NCI-H187 (cell line): ENCODE measurements at places on chromosomes 6 and 20.

DNA sequence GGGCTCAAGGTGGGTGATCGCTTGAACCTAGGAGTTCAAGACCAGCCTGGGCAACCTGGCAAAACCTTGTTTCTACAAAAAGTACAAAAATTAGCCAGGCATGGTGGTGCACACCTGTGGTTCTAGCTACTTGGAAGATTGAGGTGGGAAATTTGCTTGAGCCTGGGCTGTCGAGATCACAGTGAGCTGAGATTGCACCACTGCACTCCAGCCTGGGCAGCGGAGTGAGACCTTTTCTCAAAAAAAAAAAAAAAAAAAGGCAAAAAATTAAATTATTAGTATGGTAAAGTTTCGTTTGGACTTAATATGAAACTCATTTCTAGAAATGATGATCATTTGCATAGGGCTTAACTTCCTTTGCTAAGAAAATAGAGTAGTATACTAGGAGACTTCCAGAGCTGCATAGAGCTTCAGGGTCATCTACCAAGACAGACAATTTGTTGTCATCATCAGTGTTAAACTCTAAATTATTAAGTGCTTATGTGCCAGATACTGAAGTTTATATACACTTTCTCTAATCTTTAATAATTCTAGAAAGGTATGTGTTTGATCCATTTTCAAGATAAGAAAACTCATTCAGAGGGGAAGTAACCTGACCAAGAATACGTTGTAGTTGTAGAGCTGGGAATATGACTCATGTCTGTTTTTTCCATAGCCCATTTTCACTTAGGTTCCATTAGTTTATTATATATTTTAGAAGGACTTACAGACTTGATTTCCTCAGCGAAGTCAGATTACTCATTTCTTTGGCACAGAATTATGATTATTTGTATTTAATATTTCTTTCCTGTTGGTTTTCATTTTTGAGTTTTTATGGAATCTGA is 84.5 kb downstream of the SLC16A10 start:
- no peak for DNase-seq

- DNase-seq: no peak
Observed at GRCh38 chr6:143877584-143878271, 13.5 kb downstream of the ZC2HC1B start.

GRCh38 chr6:133965817-133966360 is 12.9 kb downstream of the TBPL1 start:
- no peak for DNase-seq

DNA sequence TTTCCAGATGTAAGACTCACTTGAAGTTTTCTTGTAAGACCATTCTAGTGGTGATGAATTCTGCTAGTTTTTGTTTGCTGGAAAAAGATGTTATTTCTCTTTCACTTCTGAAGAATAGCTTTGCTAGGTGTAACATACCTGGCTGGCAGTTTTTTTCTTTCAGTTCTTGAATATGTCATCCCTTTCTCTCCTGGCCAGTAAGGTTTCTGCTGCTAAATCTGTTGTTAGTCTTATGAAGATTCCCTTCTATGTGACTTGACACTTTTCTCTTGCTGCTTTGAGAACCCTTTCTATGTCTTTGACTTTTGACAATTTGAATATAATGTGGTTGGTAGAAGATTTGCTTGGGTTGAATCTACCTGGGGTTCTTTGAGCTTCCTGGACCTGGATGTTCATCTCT is 314.7 kb upstream of the NOX3 start:
- no peak for DNase-seq

DNA sequence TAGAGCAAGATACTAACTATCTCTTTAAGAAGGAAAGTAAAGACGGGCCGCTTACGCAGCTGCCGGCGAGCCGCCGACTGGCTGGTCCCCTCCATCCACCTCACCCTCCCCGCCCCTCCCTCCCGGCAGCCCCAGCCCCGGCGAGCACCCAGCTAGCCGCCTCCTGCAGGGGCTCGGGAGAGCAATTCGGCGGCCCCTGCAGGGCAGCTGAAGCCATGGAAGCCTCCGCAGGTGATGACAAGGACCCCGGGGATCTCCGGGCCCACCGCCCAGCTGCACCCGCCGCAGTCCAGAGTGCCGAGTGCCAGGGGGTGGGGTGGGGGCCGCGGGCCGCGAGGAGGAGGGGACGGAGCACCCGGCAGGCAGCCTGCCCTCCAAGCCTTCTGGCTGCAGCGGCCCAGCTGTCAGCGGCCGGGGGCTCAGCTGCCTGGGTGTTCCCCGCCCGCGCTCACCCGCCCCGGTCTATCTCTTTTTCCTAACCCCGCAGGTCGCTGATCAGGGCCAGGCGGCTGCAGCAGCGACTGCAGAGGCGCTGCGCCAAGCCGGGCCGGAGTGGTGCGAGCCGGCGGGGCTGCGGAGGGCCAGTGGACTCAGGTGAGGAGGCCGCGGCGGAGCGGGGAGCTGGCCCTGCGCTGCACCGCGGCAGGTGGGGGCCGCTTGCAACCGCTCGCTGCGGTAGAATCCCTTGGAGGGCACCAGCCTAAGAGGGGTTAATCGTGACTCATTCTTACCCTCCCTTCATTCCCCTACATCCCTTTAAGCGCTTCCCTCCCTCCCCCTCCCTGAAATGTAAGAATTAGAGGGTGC is at the start of gene SNPH:
Gene SNPH, plus strand, starts transcription at position 128 of the 807 bp plus-strand sequence. CDS start 29,946 bp downstream, outside the sequence.
- no peak for DNase-seq

GRCh38 chr6:85574932-85575598 is 18.6 kb downstream of the SNX14 start:
- no peak for DNase-seq

GRCh38 chr6:157725836-157726235 is 97.2 kb upstream of the SNX9 start:
- no peak for DNase-seq

DNA sequence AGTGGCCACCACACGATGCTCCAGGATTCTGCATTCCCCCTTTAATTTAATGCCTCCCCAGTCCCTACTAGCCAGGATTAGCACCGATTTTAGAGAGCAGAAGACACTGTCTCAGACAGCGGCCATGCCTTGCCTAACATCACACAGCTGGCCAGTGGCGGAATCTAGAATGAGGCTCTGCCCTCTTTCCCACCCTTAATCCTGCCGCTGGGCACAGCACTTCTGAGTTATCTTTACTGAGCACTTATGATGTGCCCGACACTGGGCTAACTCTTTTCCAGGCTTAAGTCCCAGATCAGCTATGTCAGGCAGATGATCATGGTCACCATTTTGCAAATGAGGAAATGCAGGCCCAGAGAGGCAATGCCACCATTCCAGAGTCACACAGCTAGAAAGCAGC is 5.6 kb upstream of the BPIFA2 start:
- DNase-seq: no peak

DNA sequence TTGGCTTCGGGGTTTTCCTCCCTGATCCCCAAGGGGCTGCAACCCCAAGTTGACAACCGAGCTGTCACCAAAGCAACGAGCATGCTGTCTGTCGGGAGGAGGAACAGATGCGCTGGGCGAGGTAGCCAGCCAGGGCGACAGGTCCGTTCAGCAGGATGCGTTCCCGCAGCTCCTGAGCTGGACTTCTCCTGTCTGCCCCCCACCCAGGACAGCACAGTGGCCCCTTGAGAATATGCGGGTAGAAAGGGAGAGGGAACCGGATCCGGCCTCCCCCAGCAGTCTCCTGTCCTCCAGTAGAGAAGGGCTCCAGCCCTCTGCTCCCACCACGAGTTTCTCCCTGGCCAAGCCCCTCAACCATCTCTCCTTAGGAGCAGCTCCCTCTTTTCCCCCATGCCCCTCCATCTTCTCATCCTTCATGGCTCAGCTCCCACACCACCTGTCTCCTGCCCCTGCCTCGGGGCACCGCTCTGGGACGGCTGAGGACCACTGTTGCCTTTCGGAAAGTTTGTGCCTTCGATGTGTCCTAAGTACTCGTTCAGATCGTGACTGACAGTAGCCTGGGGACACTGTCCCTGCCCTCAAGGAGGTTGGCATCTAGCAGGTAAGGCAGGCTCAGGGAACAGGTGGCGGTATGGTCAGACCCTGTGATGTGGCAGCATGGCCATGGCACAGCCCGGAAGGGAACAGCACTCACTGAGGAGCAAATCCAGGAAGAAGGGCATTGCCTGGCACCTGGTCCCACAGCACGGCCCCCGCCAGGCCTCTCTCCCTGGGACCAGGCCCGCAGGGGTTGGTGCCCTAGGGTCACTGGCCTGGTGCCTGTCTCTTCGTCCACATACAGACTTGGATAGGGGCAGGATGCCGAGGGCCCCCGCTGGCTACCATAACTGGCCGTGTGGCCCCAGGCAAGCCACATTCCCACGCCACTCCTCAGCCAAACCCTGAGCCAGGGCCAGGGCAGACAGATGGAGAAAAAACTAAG is 96.3 kb downstream of the ASXL1 start:
- DNase-seq: no peak

DNA sequence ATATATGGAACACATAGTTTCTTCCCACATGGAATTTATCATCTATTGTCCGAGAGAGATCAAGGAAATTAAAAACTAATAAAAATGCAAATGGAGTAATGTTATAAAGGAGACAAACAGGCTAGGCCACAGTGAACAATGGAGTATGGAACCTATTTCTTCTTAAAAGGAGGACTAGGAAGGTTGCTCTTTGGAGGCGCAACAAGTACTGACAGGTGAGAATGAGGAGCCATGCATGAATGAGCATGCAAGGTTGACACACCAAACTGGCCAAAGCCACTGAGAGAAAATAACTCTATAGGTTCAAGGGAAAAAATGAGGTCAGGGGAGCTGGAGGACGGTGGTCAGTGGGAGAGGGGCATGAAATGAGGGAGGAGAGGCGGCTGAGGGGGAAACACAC is 40.9 kb downstream of the PSMB1 start:
- no peak for DNase-seq

DNA sequence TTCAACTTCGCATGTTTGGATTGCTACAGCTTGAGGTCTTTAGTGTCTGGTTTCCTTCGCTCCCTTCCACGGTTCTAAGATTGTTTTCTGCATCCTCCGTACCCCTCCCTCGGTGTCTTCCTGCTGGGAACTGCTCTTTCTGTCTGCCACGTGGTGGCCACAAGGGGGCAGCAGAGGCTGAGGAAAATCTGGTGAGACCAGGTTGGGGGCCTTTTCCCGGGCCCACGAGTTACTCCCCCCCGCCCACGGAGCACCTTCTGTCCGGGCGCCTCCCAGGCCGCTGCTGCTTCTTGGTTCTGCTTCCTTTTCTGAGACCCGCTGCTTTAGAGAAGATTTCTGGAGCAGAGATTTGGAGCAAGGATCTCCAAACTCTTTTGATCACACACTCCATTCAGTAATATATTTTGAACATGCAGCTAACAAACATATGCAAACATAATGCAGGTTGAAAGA is 21.1 kb upstream of the NOTCH4 start:
- peak; percentile 16 for DNase-seq

DNA sequence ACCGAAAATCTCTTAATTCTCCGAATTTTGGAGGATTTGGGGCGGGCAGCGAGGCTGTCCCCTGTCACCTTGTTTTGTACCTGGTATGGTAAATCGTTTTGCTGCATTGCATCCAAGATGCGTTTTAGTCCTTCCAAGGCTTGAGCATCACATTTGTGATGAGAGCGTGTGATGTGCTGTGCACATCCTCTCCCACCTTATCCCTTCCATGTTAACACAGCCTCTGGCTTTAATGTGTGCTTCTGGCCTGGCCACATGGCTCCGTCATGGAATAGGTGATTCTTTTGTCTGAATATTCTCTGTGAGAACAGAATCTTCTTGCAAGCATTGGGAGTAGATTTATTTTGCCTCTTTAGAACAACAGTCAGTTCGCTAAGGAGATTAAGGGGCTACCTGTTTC is 763 bp downstream of the TMEM14A start:
- DNase-seq: no peak

DNA sequence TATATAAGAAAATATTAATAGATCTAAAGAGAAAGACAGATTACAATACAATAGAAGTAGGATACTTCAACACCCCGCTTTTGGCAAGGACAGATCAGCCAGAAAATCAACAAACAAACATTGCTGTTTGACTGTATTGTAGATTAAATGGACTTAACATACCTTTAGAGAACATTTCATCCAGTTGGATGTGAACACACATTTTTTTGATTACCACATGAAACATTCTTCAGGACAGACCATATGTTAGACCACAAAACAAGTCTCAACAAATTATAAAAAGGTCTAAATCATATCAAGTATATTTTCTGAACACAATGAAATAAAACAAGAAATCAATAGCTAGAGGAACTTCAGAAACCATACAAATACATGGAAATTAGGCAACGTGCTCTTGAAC is 148.2 kb downstream of the TRMT11 start:
- DNase-seq: no peak

DNA sequence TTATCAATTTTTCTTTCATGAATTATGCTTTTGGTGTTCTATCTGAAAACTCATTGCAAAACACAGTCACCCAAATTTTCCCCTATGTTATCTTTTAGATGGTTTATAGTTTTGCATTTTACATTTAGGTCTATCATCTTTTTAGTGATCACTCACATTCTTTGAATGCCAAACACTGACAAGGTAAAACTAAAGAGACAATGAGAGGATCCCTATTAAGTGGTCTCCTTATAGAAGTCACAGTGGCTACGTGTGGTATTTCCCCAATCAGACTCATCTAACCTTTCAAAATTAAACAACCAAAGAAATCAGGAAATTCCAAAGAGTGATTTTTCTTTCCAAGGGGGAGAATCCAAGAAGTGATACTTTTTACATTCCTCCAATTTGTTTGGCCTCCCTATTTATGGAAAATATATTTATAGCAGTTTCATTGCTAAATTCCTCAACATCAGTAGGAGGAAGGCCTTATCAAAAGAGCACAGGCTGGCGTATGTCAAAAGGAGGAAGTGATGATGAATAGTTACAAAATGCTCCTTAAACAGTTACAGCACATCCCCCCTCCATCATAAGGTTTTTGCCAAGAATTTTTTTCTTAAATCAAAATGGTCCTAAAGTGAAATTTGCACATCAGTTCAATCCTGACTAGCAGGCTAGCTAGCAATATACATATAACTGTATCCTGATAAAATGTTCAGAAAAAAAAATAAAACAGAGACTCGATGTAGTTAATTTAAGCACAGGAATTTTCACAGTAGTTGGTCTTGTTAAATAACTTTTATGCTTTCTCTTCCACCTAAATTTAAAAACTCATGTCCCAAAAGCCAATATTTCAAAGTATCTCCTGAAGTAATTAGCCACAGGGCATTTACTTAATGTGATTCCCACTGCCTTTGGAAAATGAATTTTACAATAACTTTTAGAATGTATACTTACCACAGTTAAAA is 76.2 kb upstream of the IPCEF1 start:
- no peak for DNase-seq

DNA sequence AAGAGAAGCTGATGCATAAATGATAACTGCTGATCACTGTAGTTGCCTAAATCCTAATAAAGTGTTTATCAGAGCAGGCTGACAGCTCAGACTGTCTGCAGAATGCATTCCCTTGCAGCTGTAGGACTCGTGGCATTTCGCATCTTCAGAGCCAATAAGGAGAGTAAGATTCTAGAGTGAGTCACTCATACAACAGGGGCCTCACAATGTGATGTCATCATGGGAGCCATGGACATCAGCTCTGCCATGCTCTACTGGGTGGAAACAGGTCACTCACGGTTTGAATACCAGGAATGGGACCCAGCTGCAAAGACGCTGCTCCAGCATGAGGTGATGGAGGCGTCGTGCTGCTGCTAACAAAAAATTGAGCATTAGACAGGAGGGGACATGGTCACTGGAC is 7.4 kb downstream of the FAM209B start:
- no peak for DNase-seq

- no peak for DNase-seq
Observed at GRCh38 chr20:50314678-50315335, 124.2 kb downstream of the CEBPB start.
